ENCODE measurements at places on chromosomes 6 and 20. TPM values are rescaled to one million over a fixed set of nuclear protein-coding genes. Genes with fewer than 3 reads are reported as not detected.

GRCh38 chr6:27593200-27593818, 120.4 kb upstream of the ZNF184 start:
- no peaks in the 10 kb centered on the region for H3K4me1 ChIP-seq
- DNase-seq: no peak
- no peaks in the 10 kb centered on the region for H3K36me3 ChIP-seq
- H3K4me3 ChIP-seq: no peak overlapping the region
- H3K27ac ChIP-seq: no peak overlapping the region

PDYN gene
- total RNA-seq: not detected

DNA sequence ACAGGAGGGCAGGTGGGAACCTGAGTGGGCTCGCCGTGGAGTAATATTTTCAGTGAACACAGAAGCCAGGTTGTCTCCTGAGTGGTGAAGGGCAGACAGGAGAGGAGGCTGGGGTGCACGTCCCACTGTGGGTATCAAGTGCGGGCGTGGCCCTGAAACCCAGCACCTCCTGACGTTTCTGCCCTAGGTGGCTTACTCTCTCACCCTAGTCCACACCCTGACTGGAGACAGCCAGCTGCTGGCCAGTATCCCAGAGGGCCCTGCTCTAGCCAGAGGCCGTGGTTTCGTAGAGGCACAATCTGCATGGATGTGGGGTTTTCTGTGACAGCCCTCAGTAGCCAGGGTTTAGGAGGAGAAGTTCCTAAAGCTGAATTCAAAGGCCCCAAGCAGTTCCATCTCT, 86.7 kb downstream of the TRERF1 start:
- H3K27ac ChIP-seq: no peak overlapping the region
- H3K4me1 ChIP-seq: no peaks in the 10 kb centered on the region
- H3K36me3 ChIP-seq: no peaks in the 10 kb centered on the region
- peaks cover 2% of the 10 kb centered on the region for H3K27me3 ChIP-seq
- H3K4me3 ChIP-seq: no peak overlapping the region

DNA sequence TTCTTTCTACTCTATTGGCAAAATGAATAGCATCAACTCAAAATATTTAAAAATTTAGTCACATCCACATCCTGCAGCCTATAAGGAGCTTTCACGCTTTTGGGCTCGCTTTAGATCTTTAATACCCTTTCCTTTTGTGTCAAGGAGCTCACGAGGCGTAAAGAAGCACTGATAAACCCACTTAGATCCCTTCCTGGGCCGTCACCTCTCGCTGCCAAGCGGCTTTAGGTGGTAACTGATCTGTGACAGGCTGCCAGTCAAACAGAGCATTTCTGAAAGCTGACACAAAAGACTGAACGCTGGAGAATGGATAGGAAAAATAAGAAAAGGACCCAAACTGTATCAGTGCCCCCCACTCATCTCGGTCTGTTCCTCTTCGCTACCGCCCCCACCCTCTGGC, 385.7 kb upstream of the MMS22L start:
- H3K4me1 ChIP-seq: peaks cover 17% of the 10 kb centered on the region
- no peak overlapping the region for H3K27ac ChIP-seq
- H3K4me3 ChIP-seq: no peak overlapping the region
- no peaks in the 10 kb centered on the region for H3K27me3 ChIP-seq

HCRTR2 gene
- total RNA-seq: not detected

GRCh38 chr6:112337209-112337638, 9.9 kb upstream of the RFPL4B start:
- no peak overlapping the region for H3K27ac ChIP-seq
- peaks cover 4% of the 10 kb centered on the region for H3K36me3 ChIP-seq
- peak; percentile 69 for DNase-seq
- no peak overlapping the region for H3K4me3 ChIP-seq
